ENCODE measurements at places on chromosomes 6 and 20. TPM values are rescaled to one million over a fixed set of nuclear protein-coding genes. Genes with fewer than 3 reads are reported as not detected.

GRM1 gene
- total RNA-seq: 0.11 TPM

OTOR gene
- total RNA-seq: not detected

FAM83B gene
- 0.41 TPM for total RNA-seq

PFDN4 gene
- 62.1 TPM for total RNA-seq

DSP gene
- 0.46 TPM for total RNA-seq

TCF21 gene
- total RNA-seq: not detected

DNA sequence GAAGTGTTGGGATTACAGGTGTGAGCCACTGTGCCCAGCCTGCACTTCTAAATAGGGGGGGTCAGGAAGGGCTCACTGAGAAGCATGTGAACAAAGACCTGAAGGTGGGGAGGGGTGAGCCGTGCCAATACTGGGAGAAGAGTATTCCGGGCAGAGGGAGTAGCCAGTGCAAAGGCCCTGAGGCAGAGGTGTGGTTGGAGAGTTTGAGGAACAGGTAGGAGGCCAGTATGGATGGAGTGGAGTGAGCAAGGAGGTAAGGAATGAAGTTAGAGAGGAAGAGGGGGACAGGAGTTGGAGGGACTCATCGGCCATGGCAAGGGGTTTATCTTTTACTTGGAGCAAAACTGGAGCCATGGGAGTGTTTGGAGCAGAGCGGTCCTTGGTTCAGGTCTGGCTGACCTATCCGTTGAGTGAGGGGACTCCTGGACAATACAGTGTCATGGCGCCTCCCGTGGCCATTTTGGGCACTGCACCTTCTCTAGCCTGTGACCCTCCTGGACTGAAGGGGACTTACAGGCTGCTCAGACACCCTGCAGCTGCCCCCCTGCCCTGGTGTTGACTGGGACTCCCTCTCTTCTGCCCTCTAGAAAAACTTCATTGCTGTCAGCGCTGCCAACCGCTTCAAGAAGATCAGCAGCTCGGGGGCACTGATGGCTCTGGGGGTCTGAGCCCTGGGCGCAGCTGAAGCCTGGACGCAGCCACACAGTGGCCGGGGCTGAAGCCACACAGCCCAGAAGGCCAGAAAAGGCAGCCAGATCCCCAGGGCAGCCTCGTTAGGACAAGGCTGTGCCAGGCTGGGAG is 12.1 kb downstream of the FOXS1 start:
- no peaks in the 10 kb centered on the region for H3K4me1 ChIP-seq
- H3K36me3 ChIP-seq: no peaks in the 10 kb centered on the region
- no peak overlapping the region for H3K27ac ChIP-seq
- DNase-seq: peak; percentile 43
- no peaks in the 10 kb centered on the region for H3K27me3 ChIP-seq
- no peak overlapping the region for H3K4me3 ChIP-seq

- no peak overlapping the region for H3K27ac ChIP-seq
- H3K4me1 ChIP-seq: peaks cover 23% of the 10 kb centered on the region
- no peaks in the 10 kb centered on the region for H3K27me3 ChIP-seq
- H3K36me3 ChIP-seq: no peaks in the 10 kb centered on the region
Observed at GRCh38 chr6:165092881-165093595, 216.4 kb downstream of the C6orf118 start.

DNA sequence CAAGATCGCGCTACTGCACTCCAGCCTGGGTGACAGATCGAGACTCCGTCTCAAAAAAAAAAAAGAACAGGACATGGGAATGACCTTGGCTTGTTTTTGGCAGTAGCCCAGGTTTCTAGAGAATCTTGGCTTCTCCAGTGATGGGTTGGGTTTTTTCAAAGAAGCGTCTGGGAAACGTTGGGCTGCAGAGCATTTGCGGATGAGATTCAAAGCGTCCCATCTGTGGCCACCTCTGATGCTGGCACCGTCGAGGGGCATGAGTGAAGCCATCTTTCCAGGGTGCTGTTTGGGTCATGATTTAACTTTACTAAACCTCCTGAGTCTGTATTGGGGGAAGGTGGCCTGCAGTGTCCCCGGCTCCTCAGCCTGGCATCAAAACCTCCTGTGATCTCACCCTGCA is 43.2 kb upstream of the SRF start:
- no peak for DNase-seq
- H3K4me1 ChIP-seq: no peaks in the 10 kb centered on the region
- H3K27me3 ChIP-seq: no peaks in the 10 kb centered on the region
- peaks cover 5% of the 10 kb centered on the region for H3K36me3 ChIP-seq

DNA sequence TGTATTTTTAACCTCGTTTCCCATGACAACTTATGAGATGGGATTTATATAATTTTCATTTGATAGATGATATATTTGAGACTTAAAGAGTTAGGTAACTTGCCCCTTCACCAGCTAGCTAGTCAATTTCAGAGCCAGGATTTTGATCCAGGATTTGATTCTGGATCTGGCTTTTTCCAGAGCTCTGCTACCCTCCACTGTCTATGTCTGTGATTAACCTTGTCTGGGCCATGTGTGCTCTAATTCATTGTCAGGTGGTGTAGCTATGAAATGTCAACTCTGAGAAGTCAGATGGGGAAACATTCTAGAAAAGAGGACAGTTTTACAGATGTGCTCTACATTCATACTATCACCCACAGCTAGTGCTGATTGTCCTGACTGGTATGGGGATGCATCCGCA is 42.5 kb upstream of the MLIP start:
- H3K4me3 ChIP-seq: no peak overlapping the region
- H3K27ac ChIP-seq: peak overlapping the region; percentile 67
- H3K4me1 ChIP-seq: peaks cover 40% of the 10 kb centered on the region
- no peaks in the 10 kb centered on the region for H3K36me3 ChIP-seq
- no peak for DNase-seq
- no peaks in the 10 kb centered on the region for H3K27me3 ChIP-seq

DNA sequence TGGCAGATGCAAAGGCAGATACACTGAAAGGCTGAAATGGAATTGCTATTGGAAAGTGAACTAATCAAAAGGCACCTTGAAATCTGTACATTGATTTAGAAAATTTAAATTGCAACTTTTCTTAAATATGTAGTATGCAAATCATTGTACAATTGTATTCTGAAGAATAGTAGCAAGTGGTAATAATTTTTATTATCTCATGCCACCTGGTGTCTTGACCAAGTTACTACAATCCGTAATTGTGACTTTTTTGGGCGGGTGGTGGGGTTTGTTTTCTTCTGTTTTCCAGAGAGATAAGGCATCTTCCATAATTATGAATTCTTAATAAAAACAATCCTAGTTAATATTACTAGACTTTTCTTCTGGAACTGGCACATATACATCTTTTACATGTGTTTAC is 12.5 kb upstream of the BCKDHB start:
- peak; percentile 41 for DNase-seq
- H3K27ac ChIP-seq: no peak overlapping the region
- no peaks in the 10 kb centered on the region for H3K4me1 ChIP-seq
- H3K27me3 ChIP-seq: no peaks in the 10 kb centered on the region

DNA sequence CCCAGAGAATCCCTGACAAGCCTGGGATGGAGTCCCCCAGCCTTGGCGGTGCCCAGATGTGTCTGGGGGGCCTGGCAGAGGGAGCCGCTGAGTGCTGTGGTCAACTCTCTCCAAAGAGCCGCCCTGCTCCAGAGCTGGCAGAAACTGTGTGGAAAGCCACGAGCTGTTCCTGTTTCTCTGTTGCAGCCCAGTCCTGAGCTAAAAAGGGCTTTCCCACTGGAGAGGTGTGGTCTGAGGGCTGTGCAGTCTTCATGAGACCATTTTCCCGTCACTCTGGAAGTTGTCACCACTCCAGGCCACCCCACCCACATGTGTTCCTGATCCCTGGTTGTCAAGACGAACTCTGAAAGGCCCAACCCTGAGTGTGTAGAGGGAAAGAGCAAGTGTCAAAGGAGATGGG is 99.7 kb upstream of the KCNK16 start:
- no peak overlapping the region for H3K27ac ChIP-seq
- H3K36me3 ChIP-seq: no peaks in the 10 kb centered on the region
- no peaks in the 10 kb centered on the region for H3K27me3 ChIP-seq

DNA sequence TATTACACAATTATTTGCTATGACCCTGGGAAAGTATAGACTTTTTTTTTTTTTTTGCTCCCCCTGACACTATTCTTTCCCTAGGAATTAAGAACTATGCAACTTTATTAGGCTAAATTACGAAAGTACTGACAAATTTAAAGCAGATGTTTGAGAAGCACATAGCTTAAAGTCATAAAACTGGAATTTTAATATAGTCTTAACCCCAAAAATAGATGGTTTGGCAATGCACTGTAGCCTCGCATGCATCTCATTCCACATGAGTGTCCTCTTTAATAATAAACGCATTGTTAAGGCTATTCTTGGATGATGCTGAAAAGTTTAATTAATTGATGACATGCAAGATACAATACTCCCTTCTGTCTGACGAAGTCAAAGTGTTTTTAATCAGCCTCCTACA is 49.3 kb downstream of the TBC1D7 start:
- no peak overlapping the region for H3K27ac ChIP-seq
- H3K4me1 ChIP-seq: no peaks in the 10 kb centered on the region
- no peaks in the 10 kb centered on the region for H3K27me3 ChIP-seq
- H3K4me3 ChIP-seq: no peak overlapping the region
- no peaks in the 10 kb centered on the region for H3K36me3 ChIP-seq
